CD4-positive, CD25-positive, alpha-beta regulatory T cell (primary cell): ENCODE measurements at places on chromosomes 4 and X.

DNA sequence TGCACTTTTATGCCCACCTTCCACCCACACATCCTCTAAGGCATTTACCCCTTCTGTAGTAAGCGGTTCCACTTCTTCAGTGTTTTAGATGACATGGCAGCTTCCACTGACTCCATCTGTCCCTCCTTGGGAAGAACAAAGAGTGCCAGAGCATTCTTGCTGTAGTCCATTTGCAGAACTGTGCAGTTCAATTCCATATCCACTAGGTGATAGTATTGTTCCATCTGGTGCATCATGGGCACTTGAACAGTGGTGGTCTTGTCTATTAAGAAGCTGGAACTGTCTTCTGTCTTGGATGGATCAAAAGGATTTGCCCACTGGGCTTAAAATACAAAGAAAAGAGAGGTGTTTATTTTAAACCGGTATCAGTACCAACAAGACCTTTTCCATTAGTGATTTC lies 3.5 kb downstream of the SERPINA7 start:
- DNase-seq: no peak

DNA sequence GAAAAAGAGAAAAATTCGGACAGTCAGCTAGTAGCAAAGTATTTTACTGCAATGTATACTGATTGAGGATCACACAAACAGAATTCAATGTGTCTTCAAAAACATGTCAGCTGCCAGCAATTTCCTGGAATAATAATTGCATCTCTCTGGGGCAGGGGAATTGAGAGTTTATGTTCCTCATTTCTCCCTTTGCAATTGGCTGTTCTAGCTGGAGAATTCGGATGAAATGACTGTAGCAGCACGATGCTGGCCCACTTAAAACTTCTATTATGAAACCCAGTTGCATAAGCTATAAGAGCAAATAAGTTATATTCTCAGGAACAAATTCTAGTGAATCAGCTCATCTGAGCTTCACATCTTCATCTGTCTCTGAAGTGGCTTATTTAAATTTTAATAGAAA lies 99.9 kb upstream of the CPEB2 start:
- DNase-seq: no peak

DNA sequence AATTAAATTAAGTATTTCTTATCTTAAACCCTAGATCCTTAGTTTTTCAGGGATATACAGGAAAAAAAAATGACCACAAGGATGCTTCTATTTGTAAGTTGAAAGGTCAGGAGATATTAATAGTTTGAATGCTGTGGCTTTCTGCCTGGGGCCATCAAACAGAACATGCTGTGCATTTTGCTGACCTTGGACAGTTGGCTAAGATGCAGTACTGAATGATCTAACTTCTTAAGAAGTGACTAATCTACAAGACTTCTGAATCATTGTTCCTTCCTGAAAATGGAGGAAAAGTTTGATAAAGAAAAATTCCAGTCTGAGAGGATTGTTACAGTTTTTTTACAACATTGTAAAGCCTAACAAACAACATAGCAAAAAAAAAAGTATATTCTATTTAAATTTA lies 237.8 kb upstream of the JADE1 start:
- no peak for DNase-seq

DNA sequence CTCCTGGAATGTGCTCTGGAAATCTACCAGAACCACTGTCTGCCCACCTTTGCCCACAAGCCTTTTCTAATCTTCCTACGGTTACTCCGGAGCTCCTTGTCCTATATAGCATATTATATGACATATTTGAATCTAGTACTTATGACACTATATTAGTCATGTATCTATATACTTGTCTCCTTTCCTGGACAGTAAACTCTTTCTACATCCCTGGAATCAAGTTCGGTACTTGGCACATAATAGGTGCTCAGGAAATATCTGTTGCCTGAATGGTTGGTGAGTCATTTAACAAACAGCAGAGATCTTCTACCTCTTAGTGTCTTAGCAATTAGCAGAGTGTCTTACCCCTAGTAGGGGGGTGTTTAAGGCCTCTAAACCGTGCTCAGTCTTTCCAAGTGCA lies 123.6 kb downstream of the RELL1 start:
- no peak for DNase-seq

GRCh38 chr4:137389911-137390520 lies 142.3 kb downstream of the PCDH18 start:
- DNase-seq: no peak

- no peak for DNase-seq
Observed at GRCh38 chrX:39985551-39985950, 112.2 kb downstream of the BCOR start.

DNA sequence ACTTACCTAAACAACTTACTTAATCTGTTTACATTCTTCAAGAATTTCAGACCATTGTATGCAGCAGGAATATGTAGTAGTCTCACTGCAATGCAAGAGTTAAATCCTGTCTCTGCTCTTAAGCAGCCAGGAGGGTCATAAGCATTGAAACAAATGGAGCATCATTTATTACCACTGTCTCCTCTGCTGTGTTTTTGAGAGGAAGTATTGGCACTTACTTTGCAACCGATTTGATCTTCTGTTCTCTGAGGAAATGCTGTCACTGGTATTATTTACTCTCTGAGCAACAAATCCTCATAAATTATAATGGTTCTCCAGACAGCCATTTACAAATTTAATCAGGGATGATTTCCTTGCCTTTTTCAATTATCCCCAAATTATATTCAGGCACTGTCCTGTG lies 1367.1 kb downstream of the STIM2 start:
- no peak for DNase-seq

DNA sequence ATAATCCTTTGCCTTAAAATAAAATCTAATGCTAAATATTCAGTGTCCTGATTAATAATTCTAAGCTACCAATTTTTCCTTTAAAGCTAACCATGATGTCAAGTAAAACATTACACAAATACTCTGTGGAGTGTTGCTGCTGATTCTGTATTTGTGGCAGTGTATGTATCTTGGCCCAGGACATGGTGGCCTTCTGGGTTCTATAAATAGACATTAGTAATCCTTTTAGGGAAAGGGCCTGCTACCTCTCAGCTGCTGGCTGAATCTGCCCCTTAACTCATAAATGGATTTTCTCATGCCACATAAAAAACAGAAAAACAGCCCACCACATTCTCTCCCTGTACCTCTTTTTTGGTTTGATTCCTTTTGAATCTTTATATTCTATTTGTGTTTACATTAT lies 1.2 kb upstream of the XK start:
- no peak for DNase-seq

GRCh38 chr4:184765473-184766340 lies 31.8 kb upstream of the CENPU start:
- no peak for DNase-seq

DNA sequence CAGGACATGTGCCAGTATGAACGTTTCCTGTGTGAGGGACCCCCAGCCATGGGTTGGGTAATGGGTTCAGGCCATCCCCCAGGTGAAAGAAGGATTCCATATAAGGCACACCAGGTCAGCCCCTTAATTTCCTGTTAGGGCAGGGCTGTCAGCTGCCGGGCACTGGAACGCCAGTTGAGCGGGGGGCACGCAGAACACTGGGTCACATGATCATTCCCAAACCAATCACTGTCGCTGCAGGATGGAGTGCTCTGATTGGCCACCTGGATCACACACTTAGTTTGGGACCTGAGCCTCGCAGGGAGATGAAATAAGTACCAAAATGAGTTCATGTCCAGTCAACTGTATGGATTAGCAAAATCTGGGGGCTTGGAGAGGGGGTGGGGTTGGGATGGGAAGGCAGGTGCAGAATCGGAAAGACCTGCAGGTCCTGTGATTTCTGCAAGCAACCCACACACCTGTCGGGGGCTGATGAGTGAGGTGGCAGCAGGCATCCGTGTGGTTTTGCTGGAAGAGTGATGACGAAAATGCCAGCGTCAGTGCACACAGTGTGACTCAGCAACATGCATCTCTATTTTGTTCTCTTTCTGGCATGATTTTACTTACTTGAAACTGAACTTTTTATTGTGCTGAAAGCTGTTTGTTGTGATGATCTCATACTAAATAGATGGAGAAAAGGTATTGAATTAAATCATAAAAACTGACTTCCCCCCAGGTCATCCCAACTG lies 32.2 kb downstream of the RNF212 start:
- no peak for DNase-seq

DNA sequence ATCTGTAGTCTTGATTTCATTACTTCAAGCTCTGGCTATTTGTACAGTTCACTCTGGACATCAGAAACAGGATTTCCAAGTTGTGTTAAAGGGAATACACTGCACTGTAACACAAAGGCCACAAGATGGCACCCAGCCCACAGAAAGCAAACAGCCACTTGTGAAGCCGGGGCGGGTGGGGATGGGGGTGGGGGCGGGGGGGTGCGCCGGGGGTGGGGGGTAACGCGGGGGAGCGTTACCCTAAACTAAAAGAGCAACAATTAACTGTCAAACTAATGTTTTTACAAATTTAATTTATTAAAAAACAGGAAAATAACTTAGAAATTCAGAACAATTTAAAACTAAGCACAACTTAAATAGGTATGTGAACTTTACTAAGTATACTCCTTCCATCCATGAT lies 27.3 kb downstream of the PRDX4 start:
- peak; percentile 19 for DNase-seq

DNA sequence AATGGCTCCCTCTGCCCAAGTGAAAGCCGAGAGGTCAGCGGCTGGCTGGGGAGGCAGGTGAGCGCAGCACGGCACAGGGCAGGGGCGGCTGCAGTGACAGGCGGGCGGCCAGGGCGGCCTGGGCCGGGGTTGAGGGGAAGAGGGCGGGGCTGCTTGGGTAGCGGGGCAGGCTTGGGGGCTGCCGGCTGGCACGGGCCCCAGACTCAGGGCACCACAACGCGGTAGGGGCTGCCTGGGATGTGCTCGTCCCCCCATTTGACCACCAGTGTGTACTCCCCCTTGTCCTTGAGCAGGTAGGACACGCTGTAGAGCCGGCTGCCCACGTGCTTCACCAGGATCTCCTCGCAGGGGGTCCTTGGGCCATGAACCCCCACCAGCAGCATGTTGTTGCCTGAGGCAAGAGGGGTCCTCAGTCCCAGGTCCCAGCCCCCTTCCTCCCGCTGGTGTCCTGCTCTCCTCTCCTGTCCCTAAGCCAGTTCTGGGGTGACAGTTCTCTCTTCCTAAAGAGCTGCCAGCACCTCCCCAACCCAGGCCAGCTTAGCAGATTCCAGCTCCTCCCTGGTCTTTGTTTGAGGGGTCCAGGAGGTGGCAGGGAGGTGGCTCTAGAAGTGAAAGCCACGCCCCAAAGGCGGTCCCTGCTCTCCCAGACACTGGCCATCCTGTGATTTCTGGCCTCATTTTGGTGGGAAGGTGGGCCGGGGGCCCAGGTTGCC lies 25.6 kb downstream of the FLNA start:
- no peak for DNase-seq

DNA sequence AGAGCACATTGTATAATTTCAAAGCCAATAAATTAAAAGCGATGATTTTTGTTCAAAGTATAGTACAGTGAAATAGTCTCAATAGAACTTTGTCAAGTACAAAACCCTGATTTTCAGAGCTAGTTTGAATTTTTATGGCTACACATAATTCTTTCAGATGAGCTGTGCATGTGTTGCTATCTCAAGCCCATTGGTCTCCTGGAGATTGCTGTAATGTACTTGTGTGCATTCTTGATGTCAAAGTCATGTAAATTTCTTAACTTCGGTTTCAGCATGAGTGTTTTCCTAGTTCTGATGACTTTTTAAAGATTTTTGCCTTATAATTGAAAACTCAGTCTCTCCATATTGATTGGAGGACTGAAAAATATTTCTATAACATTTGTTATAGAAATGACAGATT lies 200.8 kb downstream of the CEP135 start:
- no peak for DNase-seq

- no peak for DNase-seq
Observed at GRCh38 chr4:186345184-186345583, 79.2 kb downstream of the F11 start.
